ENCODE measurements at places on chromosomes 7 and 10. TPM values are rescaled to one million over a fixed set of nuclear protein-coding genes. Genes with fewer than 3 reads are reported as not detected.

TMEM196 gene
- total RNA-seq = not detected

DNA sequence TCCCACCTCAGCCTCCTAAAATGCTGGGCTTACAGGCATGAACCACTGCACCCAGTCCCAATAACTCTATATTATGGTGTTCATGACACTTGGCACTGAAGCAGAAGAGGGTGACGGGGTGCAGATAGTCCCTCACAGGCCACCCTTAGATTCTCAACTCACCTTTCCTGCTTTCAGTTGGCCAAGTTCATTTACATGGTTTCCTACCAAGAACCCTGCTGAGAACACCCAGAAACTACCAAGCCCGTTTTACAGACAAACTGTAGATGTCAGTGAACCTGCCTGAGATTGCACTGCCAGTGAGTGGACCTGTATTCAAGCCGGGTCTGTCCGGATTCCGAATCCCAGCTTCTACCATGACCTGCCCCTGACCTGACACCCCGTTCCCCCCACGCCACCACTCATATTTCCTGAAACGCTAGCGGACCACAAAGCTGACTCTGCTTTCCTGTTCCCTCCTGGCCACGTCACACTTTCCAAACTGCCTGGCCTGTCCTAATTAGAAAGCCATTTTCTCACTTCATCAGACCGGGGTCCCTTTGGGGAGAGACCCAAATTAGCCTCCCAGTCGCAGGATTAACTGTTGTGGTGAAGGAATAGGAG lies 17.3 kb downstream of the GRID2IP start:
- DNase-seq = peak; percentile 36
- no peaks in the 10 kb centered on the region for H3K36me3 ChIP-seq
- peaks cover 92% of the 10 kb centered on the region for H3K27me3 ChIP-seq
- peaks cover 13% of the 10 kb centered on the region for H3K4me1 ChIP-seq
- no peak overlapping the region for H3K27ac ChIP-seq
- H3K4me3 ChIP-seq = no peak overlapping the region

- no peaks in the 10 kb centered on the region for H3K36me3 ChIP-seq
- no peak overlapping the region for H3K27ac ChIP-seq
- no peak for DNase-seq
- H3K27me3 ChIP-seq = no peaks in the 10 kb centered on the region
Measured at GRCh38 chr10:18710201-18710653, 51.0 kb downstream of the ARL5B start.

- DNase-seq = no peak
- no peaks in the 10 kb centered on the region for H3K4me1 ChIP-seq
- no peak overlapping the region for H3K4me3 ChIP-seq
- no peaks in the 10 kb centered on the region for H3K36me3 ChIP-seq
- H3K27me3 ChIP-seq = no peaks in the 10 kb centered on the region
- peak overlapping the region; percentile 33 for H3K27ac ChIP-seq
Measured at GRCh38 chr7:50352282-50352681, 47.8 kb downstream of the IKZF1 start.

GRCh38 chr7:30524545-30524944 lies 19.9 kb upstream of the GGCT start:
- no peak for DNase-seq
- no peak overlapping the region for H3K4me3 ChIP-seq
- peaks cover 30% of the 10 kb centered on the region for H3K4me1 ChIP-seq

Measured in transverse colon (tissue), 4 donors.